ENCODE measurements at places on chromosomes 2 and 18.

- DNase-seq, result no peak
Measured at GRCh38 chr2:29334706-29335105, 219.5 kb downstream of the CLIP4 start.

DNA sequence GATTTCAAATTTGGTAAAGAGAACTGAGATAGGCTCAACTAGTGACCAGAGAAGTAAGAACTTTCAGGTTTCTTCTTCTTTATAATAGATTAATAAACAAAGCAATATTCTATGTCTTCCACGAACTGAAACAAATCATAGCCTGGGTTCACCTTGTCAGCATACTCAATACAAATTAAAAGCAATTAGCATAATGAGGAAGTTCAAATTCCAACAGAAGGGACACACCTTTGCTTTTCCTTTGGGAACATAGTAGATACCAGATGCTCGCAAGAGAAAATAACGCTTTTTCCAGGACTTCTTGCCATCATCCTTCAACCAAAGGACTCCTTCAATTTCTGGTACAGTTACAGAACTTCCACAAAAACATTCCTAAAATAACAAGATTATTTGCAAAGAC is 79.9 kb downstream of the RAPH1 start:
- DNase-seq, result no peak

DNA sequence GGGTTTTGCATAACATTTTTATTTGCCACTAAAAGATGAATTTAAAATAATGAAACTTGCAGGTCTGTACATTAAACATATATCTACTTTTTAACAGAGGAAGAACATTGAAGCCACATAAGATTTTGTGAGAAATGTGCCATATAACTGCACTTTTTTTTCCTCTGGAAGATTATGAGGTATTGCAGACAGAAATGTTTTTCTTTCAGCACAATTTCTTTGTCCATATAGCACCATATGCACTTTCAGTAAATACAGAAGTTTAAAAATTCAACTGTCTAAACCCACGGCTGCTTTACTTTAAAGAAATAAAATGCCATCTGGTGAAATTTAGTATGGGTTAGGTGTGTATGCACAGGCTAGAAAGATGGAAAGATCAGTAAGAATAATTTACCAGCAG is 470 bp upstream of the FAP start:
- no peak for DNase-seq

DNA sequence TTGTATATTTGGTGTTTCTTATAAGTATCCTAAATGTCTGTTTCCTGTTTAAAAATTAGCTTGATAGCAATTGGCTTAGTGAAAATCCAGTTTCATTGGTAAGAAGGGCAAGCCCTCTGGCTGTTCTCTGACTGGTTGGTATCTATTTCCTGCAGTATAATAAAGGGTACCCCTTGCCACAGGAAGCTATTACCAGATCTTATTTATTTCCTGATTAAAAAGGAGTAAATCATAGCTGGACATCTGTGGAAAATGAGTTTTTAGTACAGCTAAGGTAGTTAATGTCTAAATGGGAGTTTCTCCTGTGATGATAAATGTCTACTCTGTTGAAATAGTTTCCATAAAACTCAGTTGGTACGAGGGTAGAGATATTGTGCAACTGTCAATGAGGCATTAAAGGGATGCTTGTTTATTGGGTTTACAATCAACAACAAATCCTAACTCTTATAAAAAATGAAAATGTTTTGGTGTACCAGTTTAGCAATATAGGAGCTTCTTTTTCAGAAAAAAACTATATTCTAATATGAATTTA is 58.7 kb downstream of the FASTKD2 start:
- no peak for DNase-seq

Data from GM12865 (cell line).